ENCODE measurements at places on chromosomes 16 and 17.

DNA sequence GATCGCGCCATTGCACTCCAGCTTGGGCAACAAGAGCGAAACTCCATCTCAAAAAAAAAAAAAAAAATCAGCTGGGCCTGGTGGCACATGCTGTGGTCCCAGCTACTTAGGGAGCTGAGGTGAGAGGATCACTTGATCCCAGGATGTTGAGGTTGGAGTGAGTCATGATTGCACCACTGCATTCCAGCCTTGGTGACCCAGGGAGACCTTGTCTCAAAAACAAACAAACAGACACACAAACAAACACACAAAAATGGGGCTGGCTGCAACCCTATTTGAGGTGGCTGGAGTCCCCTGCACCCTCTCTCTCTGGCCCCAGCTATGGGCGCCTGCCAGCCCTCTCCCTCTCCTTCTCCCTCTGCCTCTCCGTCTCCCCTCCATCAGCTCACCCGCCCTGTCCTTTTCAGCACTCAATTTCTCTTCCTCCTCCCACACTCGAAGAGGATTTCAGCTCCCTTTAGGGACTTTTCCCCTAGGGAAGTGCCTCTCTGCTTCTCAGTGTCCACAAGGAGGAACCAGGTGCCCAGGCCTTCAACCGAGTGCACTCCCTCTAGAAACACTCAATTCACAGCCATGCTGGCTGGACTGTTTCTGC, 17.5 kb upstream of the TFAP4 start:
- DNase-seq = no peak

- no peak for DNase-seq
Observed at GRCh38 chr17:6608321-6608720, 32.2 kb downstream of the KIAA0753 start.

GRCh38 chr16:48687421-48688038, 77.5 kb upstream of the N4BP1 start:
- DNase-seq = peak; percentile 69

DNA sequence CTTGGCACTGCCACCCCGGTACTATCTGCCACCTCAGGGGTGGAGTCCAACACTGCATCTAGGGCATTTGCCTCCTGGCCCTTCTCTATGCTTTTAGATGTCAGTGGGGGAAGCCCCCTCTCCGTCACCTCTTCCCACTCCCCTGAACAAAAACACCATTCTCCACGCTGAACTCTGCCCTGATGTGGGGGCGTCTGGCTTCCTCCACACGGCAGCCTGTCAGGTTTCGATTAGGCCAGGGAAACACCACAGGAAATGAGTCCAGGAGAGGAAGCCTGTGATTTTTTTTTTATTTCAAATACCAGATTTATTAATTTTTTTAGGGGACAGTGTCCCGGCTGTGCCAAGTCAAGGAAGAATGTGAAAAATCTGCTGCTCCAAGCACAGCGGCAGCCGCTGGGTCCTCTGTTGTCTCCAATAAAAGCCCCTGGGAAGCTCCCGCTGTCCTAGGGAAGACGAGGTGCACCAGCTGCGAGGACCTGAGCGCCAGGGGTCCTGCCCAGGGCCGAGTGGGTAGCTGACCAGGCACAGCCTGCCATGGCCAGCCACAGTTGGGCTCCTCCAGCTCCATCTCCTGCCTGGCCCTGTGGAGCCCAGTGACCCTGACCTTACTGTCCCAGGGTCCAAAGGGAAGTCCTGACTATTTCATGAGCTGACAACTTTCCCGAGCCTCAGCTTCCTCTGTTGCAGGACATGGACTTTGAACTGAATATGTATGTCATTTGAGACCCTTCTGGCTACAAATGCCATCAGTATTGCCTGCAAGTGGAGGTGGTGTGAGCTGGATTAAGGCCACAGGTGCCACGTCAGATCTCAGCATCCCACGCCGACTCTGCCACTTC, 336.7 kb downstream of the FOXL1 start:
- no peak for DNase-seq

- DNase-seq = no peak
Observed at GRCh38 chr16:66878067-66878466, 2.2 kb upstream of the PDP2 start.

GRCh38 chr17:66403846-66404556, 101.6 kb downstream of the PRKCA start:
- DNase-seq = no peak

GRCh38 chr16:65618333-65618732, 496.5 kb upstream of the CDH11 start:
- DNase-seq = no peak

GRCh38 chr17:73480740-73481139, 163.5 kb downstream of the SDK2 start:
- DNase-seq = no peak

- DNase-seq = no peak
Observed at GRCh38 chr16:87555647-87556046, 46.7 kb upstream of the JPH3 start.

DNA sequence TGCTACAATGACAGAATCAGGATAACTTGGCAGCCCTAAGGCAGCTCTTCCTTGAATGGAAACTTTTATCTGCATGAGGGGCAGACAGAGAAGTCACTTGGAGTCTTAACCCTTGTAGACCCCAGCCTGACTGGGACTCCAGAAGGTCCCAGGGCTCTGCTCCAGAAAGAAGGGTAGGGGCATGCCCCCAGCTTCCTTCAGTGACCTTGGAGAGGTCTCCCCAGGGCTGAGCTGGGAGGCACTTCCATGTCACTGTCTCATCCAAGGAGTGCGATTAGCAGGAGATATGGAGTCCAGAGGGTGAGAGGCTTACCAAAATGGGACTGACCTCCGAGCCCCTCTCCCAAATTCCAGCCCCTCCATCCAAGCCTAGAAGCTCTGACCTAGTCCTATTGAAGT, 3.4 kb upstream of the NLRC5 start:
- DNase-seq = no peak

DNA sequence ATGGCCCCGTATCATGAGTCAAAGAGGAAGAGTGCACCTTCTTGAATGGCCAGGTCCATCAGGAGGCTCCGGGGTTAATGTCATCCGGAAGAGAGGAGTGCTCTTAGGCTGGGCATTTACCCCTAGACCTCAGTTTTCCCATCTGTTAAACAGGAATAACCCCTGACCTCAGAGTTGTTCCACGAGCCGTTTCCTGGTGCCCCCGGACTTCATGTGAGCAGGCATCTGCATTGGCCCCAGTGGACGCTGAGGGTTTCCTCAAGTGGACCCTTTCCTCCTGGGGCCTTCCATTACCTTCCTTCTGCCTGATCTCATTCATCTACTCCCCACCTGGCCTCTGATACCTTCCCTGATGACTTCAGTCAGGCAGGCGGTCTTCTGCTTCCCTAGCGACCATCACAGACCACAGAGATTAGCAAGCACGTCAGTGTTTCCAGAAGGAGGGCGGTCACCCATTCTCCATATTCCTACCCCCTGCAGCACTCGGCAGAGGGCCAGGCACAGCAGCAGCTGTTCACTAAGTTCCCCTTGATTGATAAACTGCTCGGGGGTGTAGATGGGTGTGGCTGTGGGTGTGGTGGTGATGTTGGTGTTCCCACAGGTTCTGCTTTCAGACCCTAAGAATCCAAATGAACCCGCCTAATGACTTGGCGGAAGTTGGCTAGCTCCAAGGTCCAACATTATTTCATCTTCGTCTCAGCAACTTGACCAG, 346.6 kb upstream of the TNRC6C start:
- peak; percentile 44 for DNase-seq

DNA sequence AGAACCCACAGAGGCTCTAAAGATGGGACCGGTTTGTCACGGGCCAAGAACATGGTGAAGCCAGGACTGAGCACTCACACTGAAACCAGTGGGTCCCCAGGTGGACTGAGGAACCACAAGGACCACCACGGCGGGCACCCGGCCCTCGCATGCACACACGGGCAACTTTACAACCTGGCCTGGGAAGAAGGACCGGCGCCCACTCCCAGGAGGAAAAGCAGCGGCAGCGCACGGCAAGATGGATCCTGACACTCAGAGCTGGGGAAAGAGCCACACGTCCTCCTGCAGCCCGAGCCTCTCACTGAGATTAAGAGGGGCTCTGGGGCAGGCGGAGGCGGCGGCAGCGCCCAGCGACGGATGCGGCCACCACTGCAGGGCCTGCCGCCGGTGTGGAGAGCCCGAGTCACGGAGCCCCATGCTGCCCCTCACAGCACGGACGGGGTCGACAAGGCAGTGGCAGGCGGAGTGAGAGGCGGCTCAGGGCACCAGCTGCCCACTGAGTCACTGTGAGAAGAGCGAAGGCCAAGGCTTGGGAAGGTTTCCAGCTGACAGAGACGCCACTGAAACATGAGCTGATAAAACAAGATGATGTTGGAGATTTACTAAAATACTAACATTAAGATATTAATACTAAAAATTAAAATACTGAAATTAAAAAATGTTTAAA, 118.3 kb downstream of the ANKRD11 start:
- no peak for DNase-seq

GRCh38 chr17:78960928-78961327, 18.8 kb downstream of the LGALS3BP start:
- DNase-seq = no peak

DNA sequence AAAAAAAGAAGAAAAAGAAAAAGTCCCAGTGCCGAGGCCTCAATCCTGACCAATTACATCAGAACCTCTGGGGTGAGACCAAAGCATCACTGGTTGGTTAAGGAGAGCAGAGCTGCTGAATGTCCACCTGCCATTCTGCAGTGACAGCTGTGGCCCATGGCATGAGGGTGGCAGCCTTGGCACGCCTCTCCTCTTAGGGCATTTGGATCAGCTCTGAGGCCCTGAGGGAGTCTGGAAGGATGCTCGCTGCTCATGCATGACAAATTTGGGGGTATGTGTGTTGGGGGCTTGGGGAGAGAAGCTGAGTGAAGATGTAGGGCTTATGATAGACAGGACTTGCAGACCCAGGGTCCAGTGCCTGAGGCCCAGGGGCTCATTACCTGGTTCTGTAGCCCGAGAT, 26.3 kb downstream of the MYLK3 start:
- DNase-seq = no peak

GRCh38 chr16:19804538-19805323, 79.9 kb downstream of the GPRC5B start:
- DNase-seq = no peak

DNA sequence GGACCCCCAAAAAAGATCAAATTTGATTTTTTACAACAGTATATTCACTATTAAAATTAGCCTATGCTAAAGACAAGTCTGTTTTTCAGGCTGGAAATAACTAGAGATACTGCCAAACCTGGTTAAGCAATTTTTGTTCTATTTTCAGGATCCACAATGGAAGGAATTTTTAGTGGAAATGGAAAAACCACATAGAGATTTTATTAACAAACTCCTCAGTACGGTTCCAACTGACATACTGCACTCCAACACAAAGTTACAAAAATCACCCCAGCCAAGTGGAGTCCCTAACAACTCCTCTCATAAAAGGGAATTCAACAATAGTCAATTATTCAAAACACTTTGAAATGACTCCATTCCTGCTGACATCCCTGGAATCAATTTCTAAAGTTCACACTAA, 101.6 kb upstream of the TOB1 start:
- no peak for DNase-seq

DNA sequence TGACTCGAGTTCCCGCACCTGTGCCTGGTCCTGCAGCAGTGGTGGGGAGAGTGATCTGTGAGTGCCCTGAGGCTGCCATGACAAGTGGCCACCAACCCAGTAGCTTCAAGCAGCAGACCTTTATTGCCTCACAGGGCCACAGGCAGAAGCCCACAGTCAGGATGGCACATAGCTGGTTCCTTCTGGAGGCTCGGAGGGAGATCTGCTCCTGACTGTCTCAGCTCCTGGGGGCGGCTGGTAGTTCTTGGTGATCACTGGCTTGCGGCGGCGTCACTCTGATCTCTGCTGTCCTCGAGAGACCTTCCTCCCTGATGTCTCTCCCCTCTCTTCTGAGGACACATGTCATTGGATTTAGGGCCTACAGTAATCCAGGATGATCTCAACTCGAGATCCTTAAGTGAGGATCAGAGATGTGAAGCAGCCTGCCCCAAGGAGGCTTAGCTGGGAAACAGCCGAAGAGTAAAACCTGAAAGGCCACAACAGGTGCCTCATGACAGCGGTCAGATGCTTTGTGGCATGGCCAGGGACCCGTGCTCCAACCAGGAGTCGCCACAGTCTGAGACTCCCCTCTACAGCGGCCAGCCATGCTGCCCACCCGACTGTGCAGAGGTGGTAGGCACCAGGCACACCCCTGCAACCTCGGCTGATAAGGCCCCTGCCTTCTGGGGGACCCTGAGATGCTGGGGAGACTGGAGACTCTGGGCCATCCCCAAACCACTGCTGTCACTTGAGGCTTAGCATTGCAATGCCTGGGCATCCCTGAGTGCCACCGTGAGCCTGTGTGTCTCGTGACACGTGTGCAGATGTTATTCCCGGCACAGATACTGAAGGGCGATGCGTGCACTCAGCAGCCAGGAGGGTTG, 30.0 kb upstream of the SLC38A10 start:
- DNase-seq = no peak

- DNase-seq = no peak
Observed at GRCh38 chr16:13829697-13830299, 90.2 kb upstream of the ERCC4 start.

GRCh38 chr17:46986366-46986765, 7.3 kb upstream of the RPRML start:
- DNase-seq = no peak

DNA sequence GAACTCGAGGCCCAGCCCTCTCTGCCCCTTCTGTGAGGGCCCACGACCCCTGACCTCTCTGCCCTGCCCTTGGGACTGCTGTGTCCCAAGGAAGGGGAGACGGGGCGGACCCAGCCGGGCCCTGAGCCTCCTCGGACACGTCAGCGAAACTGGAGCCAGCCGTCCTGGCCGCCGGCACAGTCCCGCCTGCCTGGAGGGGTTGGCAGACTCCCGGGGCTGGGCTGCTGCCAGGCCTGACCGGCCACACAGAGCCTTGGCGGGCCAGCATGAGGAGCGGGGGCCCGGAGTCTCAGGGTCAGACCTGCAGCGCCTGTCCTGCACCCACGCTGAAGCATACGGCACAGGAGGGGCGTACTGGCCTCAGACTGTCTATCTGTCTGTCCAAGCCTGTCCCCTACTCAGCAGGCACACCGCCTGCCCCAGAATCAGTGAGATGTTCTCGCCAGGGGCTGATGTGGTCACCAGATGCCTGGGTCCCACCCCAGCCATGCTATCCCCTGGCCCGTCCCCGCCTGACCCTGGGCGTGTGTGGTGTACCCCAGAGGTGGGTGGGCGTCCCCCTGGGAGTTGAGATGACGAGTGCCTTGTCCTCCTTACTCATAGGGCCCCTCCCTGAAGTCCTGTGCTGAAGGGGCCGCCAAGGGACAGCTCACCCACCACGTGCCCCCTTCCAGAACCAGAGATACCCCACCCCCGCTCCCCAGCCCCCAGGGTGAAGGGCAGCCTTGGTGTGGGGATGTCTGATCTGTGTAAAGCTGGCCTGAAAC, 4.7 kb downstream of the VASN start:
- DNase-seq = no peak

All from erythroblast (primary cell).